Activated T-helper 9 cell treated with anti-CD3 and anti-CD28 coated beads, Interleukin-2, amount 50 U/mL, for 16 hours (primary cell): ENCODE measurements at places on chromosomes 6 and 20.

GRCh38 chr6:168828800-168829199 lies 387.8 kb downstream of the SMOC2 start:
- DNase-seq: no peak

DNA sequence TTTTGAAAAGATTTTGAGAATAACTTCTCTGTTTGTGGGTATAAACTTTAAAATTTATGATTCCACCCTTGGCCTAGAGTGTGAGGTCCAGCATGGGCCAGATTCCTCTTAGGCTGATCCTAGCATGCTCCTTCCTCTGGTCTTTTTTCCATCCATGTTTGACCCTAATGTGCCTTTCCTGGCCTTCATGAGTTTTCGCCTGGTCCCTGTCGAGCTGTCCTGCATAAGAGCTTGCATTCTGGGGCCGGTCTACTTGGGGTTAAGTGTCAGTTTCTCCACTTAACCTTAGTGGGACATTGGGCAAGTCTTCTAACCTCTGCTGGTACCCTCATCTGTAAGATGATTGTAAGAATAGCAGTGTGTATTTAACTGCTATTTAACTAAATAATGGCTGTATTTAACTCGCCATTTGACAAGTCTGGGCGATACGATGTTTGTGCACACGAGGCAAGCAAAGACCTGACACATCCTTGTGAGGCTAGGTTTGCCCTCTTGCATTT lies 40.7 kb upstream of the TAGAP start:
- DNase-seq: no peak

DNA sequence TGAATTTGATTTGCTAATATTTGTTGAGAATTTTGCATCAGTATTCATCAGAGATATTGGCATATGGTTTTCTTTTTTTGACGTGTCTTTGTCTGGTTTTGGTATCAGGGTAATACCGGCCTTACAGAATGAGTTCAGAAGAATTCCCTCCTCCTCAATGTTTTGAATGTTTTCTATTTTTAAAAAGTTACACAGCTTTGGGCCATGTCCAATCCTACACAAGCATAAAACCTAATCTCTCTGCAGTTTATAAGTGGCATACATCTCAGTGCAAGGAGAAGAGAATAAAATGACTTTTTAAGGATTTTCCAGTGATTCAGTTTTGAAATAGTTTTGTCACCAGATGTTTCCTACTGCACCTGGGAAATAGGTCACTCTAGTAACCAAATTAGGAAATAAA lies 185.5 kb downstream of the COL12A1 start:
- DNase-seq: no peak

DNA sequence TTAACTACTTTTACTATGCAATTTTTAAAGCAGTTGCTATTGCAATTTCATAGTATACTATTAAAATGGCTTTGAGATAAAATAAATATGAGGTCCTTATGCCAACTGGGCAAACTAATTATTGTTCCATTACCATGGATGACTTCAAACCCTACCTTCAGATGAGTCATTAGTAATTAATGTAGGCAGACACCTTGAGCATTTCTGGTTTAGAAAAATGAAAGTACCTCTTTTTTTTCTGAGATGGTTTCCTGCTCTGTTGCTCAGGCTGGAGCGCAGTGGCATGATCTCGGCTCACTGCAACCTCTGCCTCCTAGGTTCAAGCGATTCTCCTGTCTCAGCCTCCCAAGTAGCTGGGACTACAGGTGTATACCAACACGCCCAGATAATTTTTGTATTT lies 11.9 kb downstream of the ASF1A start:
- DNase-seq: no peak

- DNase-seq: no peak
These were observed 279.6 kb downstream of the NRN1 start for GRCh38 chr6:5726976-5727718.
